Stimulated activated CD4-positive, alpha-beta T cell treated with anti-CD3 and anti-CD28 coated beads, Interleukin-4, amount 100 ng/mL, for 4 hours (primary cell): ENCODE measurements at places on chromosomes 3 and 15.

DNA sequence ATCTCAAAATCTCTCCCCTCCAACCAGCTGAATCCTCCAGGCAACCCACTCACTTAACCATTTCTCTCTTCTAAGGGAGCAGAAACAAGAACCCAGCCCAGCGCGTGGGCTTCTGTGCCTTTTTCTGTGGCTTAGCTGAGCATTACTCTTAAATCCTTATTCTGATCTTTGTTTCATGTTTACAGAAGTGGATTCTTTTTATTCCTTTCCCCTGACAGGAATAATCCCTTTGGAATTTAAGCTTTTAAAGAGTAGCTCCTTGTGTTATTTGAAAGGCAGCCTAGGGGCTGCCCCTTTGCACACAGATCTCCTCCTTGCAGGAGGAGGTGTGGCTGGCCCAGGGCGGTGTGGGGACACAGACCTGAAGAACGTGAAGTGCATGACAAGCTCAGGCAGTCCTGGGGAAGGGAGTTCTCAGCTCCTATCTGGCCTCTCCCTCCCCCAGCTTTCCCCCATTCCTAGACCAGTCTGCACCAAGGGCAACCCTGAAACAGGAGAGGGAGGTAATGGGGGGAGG lies 77.1 kb upstream of the UBE2E1 start:
- DNase-seq, result no peak

DNA sequence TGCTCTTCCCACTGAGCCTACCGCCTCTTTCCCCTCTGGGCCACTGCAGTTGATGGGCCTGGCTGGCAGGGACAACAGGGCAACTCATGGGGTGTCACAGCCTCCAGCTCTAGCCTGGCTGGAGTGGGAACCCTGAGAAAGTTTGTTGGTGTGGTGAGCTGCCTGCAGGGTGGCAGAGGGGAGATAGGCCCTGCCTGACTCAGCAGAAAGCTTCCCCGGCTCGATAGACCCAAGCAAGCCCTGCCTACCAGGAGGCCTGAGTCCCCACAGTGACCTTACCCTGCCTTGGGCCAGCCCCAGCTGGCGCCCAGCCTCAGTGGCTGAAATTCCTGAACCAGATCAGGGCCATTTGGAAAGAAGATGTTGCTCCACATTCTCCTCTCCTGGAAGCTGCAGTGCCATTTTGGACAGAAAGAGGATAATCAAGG lies 29.4 kb downstream of the ABTB1 start:
- DNase-seq, result no peak

GRCh38 chr15:20340931-20341661 lies 200.5 kb downstream of the GOLGA6L6 start:
- DNase-seq, result no peak

GRCh38 chr3:188573291-188573940 lies 419.5 kb downstream of the LPP start:
- no peak for DNase-seq

DNA sequence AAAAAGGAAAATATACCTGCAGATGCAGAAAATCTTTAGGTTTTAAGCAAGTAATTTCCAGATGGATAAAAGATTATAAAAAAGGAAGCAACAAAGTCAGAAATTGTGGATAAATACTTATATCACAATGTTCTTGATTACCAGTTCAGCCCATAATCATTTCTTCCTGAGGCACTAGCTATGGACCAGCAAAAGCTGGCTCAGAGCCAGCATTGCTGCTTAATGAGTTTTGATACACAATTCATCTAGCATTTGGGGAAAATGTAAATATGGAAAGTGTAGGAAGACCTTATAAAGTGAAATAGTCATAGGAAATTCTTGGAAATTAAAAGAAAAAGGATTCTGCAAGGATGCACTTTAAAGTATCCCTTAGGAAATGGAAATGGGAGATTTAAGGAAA lies 168.3 kb upstream of the GBE1 start:
- no peak for DNase-seq

GRCh38 chr15:42053914-42054313 lies 33.1 kb upstream of the PLA2G4E start:
- no peak for DNase-seq

DNA sequence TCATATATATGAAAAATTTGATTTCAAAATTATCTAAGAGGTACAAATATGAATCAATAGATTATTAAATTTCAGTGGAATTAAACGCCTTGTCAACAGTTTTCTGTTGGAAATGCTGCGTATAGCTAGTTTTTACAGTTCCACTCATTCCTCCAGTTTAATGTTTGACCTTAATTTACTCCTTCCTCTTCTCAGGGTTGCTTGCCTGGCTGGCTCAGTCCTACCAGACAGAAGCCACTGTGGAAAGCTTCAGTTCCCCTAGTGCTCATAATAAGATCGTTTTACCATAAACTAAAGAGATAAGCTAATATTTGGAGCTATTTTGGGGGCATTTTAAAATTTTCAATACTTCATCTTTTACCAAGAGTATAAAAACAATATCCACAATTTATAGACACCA lies 22.8 kb downstream of the EMC7 start:
- DNase-seq, result no peak

GRCh38 chr3:188052169-188053035 lies 101.6 kb upstream of the LPP start:
- no peak for DNase-seq

- DNase-seq, result no peak
Measured at GRCh38 chr3:187720337-187720670, 17.9 kb upstream of the RTP2 start.

DNA sequence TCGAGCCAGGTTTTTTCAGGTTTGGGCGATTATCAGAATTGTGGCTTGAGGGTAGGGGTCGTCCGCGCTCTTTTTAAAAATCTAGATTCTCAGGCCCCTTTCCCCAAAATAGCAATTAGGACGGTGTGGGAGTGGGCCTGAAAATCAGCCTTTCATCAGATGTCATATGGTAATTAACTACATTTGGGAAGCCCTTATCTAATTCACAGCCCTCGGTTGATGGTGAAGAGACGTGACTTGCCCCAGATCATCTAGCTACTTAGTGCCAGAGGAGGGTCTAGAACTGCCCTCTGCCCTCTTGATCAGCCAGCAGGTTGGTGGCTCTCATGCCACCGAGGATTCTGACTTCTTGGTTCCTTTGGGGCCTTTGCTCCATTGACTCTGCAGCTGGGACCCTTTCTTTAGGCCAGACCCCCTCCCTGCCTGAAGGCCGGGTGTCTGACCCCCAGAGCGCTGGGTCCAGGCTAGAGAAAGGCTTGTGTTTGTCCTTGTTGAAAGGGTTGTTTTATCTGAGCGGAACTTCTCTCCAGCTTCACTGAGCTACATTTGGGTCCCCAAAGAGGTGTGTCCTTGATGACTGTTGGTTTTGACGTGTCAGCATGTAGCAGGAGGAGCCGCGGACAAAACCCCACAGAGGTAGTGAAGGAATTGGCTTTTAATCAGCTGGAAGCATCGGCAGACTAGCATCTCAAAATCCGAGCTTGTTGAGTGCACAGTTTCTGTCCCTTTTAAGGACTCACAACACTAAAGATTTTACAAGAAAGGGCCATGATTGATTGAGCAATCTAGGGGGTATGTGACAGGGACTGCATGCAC lies 857 bp downstream of the AEN start:
- no peak for DNase-seq

DNA sequence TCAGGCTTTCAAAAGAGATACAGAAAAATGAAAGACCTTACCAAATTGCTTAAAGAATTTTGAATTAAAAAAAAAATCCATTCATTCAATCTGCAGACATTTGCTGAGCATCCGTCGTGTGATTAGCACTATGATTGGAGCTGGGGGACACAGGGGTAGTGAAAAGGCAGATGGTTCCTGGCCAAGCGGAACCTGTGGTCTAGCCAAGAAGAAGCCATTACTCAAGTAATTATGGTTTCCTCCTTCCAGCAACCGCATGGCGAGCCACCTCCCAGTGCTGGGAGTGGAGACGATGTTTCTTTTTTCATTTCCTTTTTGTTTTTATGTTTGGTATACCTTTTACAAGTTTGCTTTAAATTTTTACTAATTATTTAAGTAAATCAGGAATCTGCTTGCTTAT lies 140.2 kb downstream of the CACNA2D3 start:
- no peak for DNase-seq

DNA sequence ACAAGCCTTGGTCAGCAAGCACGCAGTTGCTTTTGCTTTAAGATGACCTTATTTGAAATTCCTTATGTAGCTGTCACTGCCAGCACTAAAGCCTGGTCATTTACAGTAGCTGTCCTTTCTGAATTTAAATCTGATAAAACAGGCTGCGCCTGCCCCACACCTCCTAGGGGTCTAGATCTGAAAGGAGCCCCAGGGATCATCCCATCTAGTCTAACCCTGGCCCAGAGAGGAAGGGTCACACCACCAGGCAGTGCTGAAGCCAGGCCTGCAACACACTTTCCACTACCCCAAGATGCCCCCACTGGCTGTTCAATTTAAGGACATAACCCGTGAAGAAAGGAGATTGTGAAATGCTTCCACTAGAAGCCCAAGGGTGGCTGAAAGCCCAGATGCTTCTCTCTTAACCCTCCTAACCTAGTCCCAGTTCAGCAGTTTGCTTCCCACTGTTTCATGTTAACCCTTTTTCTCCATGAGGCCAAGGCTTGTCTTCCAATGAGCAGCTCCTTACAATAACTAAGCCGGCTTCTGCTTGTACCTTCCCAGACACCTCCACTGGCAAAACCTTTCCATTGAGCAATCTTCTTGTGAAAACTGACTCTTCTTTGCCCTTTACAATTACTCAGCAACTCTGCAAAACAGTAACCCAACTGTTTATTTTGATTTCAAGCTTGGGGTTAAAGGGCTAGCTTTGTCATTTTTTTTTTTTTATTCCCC lies 198.9 kb upstream of the LPP start:
- no peak for DNase-seq

DNA sequence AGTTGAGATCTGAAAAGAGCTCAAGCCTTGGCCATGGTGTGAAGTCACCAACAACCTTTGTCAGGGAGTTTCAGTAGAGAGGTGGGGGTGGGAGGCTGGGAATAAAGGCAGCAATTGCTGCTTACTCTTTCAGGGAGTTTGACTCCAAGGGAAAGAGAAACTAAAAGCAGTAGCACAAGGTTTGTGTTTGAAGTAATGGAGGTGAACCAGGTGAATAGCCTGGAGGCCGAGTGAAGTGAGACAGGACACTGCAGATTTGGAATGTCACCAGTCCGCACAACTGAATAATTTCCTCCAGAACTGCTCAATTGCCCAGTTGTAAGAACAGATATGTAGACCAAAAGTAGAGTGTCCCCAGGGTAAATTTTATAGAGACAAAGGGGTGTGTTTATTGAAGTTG lies 44.1 kb downstream of the CD86 start:
- no peak for DNase-seq

GRCh38 chr3:107028626-107029025 lies 348.6 kb upstream of the CCDC54 start:
- DNase-seq, result no peak

DNA sequence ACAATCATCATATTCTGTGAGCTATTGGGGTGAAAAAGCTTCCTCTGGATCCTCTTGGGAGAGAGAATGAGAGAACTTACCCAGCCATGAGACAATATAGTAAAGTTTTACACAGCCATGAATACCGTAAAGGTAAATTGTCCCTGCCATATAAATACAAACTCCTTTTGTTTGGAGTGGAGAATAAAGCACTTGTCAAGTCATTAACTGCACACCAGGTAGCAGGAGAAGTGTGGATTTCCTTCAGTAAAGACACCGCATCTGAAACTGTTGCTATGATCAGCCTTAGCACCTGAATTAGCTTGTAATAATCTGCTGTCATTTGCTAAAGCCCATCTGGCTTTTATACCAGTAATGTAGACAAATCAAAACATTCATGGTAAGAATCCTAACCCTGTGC lies 336.6 kb upstream of the SLCO3A1 start:
- no peak for DNase-seq

DNA sequence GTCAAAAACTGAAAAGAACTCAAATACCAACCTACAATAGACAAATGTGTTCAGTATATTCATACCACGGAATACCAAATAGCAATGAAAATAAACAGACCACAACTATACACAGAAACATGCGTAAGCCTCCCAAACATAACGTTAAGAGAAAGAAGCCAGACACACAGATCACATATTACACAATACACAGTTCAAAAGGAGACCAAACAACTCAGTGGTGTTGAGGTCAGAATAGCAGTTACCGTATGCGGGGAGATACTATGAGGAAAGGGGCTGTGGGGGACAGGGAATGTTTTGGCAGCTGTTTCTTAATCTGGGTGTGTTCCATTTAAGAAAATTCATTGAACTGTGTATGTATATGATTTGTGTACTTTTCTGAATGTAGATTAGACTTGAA lies 6.6 kb downstream of the OSBPL10 start:
- DNase-seq, result no peak

DNA sequence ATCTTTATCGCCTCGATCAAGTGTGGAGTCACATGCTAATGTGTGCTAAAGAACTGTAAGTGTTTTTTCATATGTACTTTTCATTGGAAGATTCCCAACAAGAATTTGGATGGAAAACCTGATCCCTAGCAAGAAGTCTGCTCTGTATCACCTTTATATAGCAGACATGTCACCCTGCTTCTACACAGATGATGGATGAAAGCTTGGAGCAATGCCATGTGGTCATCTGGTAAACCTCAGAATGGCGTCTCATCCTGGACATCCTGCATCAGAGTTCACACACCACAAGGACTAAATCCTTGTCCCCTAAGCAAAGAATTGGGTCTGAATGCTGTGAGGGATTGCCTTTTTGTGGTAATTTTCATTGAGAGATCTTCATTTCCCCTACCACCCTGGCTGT lies 42.1 kb upstream of the CTDSPL start:
- no peak for DNase-seq

GRCh38 chr3:147191795-147192385 lies 214.5 kb downstream of the ZIC4 start:
- no peak for DNase-seq

- peak; percentile 62 for DNase-seq
Measured at GRCh38 chr3:157160658-157161424, 894 bp upstream of the CCNL1 start.

GRCh38 chr3:188631291-188632010 lies 477.5 kb downstream of the LPP start:
- no peak for DNase-seq
